ENCODE measurements at places on chromosomes 7 and 10. TPM values are rescaled to one million over a fixed set of nuclear protein-coding genes. Genes with fewer than 3 reads are reported as not detected.

Gene DIP2C
- total RNA-seq = 12.6 TPM

Gene PRKG1
- 60.1 TPM for total RNA-seq

Gene SFTPD
- not detected for total RNA-seq

Gene NOD1
- total RNA-seq = 6.9 TPM

Gene GRID2IP
- total RNA-seq = not detected

Gene TMEM176B
- 95.3 TPM for total RNA-seq

- no peak for DNase-seq
Observed at GRCh38 chr10:45383682-45384330, 9.8 kb downstream of the ALOX5 start.

DNA sequence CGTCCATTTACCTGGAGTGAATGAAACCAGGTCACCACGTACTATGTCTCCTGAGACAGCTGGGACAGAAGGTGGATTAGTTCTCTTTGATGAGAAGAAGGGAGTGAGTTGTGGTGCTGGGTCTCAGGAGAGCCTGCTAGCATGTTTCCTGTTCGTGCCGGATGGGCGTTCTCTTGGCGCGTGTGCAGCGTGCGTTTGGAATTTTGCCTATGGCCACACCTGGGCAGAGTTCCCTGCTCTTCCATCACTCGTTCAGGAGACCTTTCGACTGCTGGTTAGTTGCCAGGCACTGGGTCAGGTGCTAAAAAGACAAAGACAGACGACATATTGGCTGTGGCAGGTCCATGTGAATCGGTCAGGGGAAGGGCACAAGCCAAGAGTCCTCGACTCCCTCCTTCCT is 90.3 kb downstream of the TRRAP start:
- no peak for DNase-seq

DNA sequence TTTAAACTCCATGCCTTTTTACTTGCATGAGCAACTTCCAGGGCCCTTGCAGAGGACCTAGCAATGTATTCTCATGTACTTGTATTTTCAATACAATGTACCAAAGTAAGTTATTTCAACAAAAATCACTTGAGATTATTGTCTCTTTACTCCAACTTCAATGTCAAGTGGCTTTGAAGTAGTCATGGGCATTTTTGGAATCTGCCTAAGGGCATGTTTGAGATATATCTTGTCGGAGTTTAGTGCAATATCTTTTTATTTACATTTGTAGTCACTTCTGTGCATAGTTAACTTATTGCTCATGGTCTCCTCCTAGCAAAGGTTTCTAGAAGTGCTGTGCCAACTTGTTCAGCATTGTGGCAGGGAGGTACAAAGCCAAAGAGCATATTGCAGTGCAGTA is 508.7 kb upstream of the SEMA3D start:
- peak; percentile 34 for DNase-seq

DNA sequence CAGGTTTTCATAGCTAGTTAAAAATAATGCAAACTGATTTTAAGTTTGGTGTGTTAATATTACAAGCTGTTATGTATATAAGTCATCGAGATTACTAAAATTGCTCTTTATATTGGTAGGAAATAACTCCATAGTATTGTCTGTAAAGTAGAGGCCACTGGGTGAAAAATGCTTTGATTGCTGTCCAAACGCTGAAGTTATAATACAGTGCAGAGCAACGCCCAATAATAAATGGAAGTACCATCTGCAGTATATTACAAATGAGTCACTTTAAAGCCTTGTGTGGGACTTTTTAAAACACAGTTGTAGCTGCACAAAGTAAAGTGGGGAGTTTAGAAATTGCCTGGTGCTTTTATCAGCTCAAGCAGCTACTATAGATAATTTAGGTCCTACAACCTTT is 196.1 kb downstream of the NXPH1 start:
- DNase-seq = no peak

- no peak for DNase-seq
Observed at GRCh38 chr7:149664666-149665065, 108.7 kb downstream of the ZNF467 start.
